ENCODE measurements at places on chromosomes 5 and 9. TPM values are rescaled to one million over a fixed set of nuclear protein-coding genes. Genes with fewer than 3 reads are reported as not detected.
A peak's percentile ranks its signal among the peaks of the same experiment; 100 is the strongest.

DNA sequence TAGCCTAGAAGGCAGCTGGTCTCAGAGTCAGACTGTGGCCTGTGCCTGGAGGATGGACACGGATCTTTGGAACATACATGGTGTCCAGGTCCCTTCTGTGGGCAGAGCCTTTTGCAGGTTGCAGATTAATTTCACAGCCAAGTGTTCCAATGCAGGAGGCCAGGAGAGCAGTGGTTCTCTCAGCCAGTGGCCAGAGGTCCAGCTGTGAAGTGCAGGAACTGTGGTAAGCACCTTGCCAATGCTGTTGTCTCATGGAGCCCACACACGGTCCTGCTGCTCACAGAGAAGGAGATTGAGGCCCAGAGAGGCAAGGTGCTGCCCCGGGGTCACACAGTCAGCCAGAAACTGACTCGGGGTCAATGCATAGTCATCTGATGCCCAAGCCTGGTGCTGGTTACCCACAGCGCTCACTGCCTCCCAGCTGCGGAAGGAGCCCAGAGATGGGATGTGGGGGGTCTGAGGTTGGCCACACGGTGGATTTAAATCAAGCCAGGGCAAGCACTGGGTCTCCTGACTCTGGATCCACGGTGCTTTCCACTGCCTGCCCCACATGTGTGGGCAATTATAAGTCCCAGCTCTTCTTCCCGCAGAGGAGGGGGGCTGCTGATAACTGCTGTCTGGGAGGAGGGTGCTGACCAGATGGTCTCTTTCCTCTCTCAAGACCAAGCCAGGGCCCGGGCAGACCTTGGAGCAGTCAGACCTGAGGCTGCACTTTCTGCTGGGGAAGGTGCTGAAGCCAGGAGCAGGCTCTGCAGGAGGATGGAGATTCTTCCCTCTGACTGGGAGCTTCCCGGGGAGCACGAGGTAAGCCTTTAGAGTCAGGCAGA, 2.8 kb downstream of the PDGFRB start:
- no peak for DNase-seq

ADRB2 gene
- total RNA-seq, result 11.4 TPM

GRCh38 chr5:180215783-180216630, 7.0 kb upstream of the RASGEF1C start:
- DNase-seq, result no peak

- DNase-seq, result no peak
Measured at GRCh38 chr9:135297456-135298075, 182.0 kb upstream of the PPP1R26 start.

DNA sequence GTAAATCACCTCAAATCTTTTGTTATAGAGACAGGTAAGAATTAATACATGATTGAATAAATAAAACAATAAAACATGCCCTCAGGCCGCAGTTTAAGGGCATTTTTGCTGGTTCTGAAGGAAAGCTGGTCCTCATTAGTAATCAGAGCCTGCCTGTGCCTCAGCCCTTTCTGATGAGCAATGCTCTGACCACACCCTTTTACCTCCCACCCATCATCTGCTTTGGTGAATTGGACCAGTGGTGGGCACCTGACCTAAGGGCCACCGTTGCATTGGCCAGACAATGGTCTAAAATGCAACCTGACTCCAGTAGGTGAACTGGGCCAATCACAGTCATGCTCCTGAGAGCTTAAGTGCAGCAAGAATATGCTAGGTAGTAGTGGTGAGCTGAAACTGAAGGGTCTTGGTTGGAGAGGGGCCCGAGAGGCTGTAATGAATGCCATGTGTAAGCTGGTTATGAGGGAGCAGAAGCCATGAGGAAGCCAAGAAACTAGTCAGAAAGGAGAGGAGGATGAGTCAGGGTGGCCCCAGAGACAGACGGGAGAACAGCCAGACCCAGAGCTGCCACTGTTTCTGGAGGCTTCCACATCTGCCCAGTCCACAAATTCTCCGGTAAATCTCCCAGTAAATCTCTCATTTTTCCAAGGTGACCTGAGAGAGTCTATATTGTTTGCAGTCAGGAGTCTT, 45.5 kb upstream of the ZSWIM6 start:
- no peak for DNase-seq

GFPT2 gene
- 1.6 TPM for total RNA-seq

DDX31 gene
- 22.2 TPM for total RNA-seq

SURF2 gene
- total RNA-seq, result 16.9 TPM

GRCh38 chr5:13957032-13957645, 12.7 kb upstream of the DNAH5 start:
- DNase-seq, result no peak

CCDC192 gene
- not detected for total RNA-seq

GRCh38 chr5:133383580-133383939, 228.8 kb downstream of the FSTL4 start:
- no peak for DNase-seq

DNA sequence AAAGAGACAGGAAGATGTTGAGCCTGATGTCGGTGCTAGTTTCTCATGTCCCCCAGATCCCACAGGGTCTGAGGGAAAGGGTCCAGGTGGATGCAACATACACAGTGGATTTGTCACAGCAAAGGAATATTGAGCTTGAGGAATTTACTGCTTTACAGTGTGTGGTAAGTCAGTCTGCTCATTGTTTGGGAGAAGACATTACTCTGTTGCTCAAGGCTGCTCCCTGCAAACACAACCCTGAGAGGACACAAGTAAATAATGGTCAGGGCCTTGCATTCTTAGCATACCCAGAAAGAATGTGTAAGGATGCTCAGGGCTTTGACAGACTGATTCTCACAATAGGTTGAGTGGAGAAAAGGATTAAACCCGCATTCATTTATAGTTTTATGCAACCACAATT, 7.3 kb upstream of the MAN2A1 start:
- DNase-seq, result no peak

HRH2 gene
- total RNA-seq, result not detected

LECT2 gene
- total RNA-seq, result not detected

DNA sequence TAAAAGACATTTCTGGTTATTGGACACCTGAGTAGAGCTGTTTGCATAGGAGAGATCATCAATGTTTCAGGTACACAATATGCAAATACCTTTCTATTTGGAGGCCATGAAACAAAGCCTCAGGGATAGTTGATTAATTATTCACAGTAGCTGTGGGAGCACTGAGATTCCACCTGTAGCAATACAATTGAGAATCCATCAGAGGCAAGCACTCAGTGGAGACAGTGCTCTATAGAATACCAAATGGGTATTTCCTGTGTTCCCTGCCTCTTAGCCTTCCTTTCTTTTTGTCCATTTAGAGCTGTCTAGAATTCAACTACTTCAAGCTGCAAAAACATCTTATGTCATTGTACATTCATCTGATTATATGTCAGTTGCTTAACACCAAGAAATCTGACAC, 1754.0 kb upstream of the ACO1 start:
- DNase-seq, result no peak

- DNase-seq, result no peak
Measured at GRCh38 chr5:6812800-6813731, 99.8 kb downstream of the TENT4A start.

HINT2 gene
- 29.7 TPM for total RNA-seq

- DNase-seq, result no peak
Measured at GRCh38 chr5:149404746-149405549, 25.9 kb upstream of the IL17B start.

GRCh38 chr9:3578786-3579185, 53.0 kb upstream of the RFX3 start:
- no peak for DNase-seq

DNA sequence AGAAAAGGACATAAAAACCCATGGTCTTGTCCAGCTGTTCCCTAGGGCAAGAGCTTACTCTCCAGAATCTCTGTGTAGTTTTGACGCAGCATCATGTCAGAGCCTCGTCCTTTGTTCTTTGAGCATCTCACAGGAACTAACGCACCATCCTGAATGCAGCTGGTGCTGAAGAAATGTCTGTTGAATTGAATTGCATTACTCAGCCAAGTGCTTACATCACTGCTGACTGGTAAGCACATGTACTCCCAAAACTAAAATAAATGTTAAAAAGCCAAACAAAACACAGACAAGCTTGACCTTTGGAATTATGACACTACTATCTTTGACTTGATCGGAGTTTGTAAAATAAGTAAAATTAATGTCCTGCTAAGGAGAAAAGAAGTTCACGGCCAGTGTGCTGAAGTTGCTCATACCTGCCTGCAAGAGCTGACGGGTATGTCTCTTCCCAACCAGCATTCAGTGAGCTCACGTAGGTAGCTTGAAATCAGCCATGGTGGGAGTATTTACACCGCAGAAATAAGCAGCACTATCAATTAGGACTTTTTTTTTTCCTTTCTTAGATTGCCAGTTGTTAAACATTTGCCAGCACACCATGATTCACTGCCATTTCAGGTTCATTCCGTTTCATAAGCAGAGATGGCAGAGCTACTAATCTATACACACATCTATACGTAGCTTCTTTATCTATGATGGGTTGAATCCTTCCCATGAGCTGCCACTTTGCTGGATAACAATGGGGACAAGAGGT, 310.6 kb upstream of the MSX2 start:
- DNase-seq, result no peak

GRCh38 chr9:108688676-108689075, 167.1 kb downstream of the ACTL7B start:
- DNase-seq, result no peak

SLC6A3 gene
- 0.24 TPM for total RNA-seq

LMNB1 gene
- total RNA-seq, result 27.7 TPM

ATG10 gene
- total RNA-seq, result 11.6 TPM

C5orf52 gene
- not detected for total RNA-seq

LARP1 gene
- 158 TPM for total RNA-seq

- peak; percentile 27 for DNase-seq
Measured at GRCh38 chr5:171310819-171311321, 1.8 kb downstream of the TLX3 start.

DNA sequence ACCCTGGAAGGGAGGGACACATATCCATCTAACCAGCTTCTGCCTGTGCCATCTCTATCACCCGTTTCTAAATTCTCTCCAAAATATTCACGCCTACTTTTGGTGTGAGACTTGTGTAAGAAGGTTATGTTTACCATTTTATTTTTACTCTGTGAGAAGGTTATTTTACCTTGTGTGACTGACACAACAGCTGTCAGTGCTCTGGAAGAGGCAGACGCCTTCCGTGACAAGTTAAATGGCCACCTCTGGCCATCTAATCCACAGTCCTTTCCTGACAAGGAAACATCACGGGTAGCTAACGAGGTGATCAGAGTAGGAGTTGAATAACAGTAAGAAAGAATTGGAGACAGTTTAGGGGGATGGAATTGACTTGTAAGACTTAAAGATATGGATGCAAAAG, 443.8 kb upstream of the PIK3R1 start:
- DNase-seq, result no peak

DNA sequence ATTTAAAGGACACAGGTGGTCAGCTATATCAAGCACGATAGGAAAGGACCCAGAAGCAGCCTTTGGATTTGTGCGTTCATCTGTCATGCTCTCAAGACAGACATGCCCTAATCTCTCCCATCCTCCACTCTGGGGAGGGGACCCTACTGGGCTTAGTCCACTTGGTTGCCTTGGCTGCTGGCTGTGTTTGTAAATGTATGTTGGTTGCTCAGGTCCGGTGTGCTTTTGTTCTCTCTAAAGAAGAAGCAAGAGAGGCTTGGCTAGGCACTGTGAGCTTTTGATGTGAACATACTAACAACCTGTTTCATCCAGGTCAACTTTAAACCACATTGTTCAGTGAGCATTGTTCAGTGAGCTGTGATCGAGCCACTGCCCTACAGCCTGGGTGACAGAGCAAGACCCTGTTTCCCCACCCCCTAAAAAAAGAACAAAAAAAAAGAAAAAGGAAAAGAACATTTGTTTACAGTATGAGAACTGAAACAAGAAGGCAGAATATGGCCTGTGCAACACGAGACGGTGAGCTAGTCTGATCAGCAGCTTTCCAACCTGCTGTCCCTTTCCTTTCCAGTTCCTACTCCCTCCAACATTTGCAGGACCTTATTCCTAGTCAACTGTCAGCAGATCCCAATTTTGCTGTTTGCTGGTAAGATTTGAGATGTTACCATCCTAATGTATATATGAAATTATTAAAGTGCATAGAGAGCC, 228.3 kb downstream of the ARHGAP26 start:
- DNase-seq, result peak; percentile 50

WNK2 gene
- total RNA-seq, result not detected

DNA sequence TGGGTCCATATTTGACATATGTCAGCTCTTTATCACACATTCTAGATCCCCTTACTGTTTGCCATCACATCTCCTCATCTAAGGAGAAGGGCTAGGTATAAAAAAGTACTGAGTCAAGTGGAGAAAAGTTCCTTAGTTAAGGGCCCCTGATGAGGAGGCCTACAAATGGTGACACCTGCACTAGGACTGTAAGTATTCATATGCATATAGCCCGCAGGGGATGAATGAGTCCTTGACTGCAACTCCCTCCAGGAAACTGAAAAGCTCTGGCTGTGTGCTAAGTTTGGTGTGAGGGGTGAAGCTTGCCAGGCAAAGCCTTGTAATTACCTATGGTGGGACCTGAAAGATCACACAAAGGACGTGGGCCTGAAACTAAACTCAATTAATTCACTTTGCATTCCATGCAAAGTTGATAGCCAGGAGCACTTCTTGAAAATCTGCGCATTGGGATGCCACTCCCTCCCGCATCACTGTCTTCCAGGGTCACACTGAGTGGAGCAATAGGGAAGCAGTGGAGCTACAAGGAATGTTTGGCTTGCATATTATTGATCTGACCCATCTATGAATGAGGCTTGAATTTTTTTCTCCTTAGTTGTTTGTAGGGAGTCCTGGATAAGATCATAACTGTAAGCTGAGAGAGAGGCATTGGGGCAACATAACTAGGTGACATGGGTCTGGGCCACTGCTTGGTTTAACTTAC, 11.9 kb upstream of the EQTN start:
- DNase-seq, result no peak

KCNV2 gene
- not detected for total RNA-seq

DNA sequence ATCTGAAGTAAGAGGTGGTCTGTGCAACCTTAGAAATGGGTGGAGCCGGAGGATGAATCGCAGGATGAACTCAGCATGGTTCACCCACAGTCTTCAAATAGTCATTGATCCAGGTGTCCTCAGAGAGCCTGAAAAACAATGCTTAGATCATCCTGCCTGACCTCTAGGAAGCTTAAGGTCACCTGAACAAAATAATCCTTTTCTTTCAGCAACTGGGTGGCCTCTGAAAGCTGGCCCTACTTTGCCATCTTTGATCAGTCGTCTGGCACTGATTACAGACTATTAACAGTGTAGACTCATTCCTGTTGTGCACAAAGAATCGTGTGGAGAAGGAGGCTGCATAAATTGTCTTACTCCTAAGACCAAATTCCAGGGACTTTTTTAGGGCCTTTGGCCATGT, 50.7 kb downstream of the PIP5K1B start:
- no peak for DNase-seq

ASB6 gene
- 27.7 TPM for total RNA-seq
